ENCODE measurements at places on chromosomes 1 and 21.

- DNase-seq: no peak
Observed at GRCh38 chr1:86618358-86618757, 71.5 kb downstream of the CLCA4 start.

- no peak for DNase-seq
Observed at GRCh38 chr1:23845163-23845562, 19.9 kb upstream of the HMGCL start.

GRCh38 chr1:8670371-8670818 is 147.0 kb downstream of the RERE start:
- no peak for DNase-seq

GRCh38 chr1:101356604-101357443 is 120.0 kb downstream of the S1PR1 start:
- DNase-seq: no peak

DNA sequence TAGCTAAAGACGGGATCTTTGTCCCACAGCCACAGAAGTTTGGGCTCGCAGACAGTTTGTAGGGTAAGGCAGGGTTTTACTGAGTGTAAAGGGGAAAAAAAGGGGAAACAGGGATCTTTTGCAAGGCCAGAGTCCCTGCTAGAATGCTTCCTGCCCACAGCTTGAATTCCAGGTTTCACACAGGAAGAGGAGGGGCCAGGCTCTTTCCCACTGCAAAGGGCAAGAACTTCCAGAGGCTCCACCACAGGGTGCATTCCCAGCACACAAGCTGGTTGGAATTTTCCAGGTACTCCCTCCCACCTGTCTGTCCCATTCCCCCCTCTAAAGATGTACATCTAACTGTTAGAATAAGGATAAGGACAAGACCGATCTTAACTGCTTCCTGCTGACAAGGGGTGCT is 1126.9 kb downstream of the KCNT2 start:
- no peak for DNase-seq

DNA sequence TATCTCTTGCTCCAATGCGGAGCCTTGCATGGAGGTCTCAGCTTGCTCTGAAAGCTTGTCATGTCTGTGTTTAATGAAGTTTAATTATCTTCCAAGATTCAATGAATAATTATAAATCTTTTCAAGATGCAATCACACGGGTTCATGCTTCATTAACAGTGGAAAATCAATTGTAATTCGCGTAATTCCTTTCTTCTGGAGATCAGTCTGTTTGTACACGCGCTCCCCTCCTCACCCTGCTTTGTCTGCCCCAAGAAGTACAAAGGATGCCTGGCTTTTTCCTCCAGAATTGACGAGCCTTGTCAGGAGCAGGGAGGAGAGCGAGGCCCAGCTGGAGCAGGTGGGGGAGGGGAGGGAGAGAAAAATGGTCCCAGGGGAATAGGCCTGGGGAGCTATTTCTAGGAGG is 65.0 kb upstream of the DISP3 start:
- no peak for DNase-seq

GRCh38 chr1:78303620-78304019 is 187.2 kb upstream of the PTGFR start:
- DNase-seq: no peak

DNA sequence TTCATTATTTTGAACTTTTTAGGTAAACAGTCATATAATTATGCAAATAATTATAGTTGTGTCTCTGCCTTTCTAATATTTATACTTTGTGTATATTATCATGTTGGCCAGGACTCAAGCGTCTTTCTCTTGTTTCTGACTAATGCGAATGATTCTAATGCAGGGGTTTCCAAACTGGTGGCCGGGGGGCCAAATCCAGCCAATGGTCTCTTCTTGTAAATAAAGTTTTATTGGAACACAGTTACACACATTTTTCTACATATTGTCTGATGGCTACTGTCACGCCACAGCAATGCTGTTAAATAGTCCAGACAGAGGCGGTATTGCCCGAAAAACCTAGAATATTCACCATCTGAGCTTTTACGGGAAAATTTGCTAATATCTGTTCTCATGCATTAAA is 8.9 kb upstream of the POFUT2 start:
- DNase-seq: no peak

DNA sequence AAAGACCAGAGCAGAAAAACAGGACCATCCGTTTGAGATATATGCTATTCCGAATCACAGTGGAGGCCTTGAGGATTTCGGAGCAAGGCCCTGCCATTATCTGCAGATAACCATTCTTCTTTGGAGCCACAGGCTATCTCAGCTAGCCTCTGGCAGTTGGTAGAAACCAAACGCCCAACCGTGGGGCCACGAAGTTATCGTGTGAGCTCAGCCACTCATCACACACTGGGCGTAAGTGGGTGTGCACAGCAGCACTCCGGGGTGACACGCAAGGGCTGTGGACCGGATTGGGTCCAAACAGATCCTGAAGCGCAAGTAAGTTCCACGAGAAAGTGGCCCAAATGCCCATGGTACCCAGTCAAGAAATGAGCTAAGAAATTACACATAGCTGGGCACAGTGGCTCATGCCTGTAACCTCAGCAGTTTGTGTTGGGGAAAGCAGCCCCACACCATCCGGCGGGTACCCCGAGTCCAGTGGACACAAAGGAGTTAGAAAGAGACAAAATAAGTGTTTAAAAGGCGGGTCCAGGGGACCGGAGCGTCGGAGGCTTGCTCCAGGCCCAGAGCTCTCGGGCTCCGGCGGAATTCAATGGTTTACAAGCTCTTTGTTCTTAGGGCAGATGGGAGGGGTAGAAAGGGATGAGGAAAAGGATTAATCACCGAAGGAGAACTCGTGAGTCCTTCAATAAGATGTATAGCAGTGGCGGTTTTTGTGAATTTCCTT is 130.6 kb downstream of the LIPI start:
- DNase-seq: no peak

DNA sequence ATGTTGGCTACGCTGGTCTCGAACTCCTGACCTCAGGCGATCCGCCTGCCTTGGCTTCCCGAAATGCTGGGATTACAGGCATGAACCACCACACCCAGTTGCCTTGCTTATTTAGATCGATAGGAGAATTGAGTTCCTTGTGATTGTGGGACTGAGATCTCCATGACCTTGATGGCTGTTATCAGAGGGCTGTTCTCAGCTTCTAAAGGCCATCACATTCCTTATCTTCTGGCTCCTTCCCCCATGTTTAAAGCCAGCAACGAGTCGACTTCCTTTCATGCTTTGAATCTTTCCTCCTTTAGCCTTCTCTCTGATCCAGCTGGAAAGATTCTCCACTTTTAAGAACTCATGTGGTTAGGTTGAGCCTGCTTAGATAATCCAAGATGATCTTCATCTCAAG is 38.0 kb downstream of the CTH start:
- no peak for DNase-seq

GRCh38 chr1:61007534-61008364 is 74.6 kb upstream of the NFIA start:
- no peak for DNase-seq

- no peak for DNase-seq
Observed at GRCh38 chr1:66243548-66244130, 290.3 kb upstream of the SGIP1 start.

DNA sequence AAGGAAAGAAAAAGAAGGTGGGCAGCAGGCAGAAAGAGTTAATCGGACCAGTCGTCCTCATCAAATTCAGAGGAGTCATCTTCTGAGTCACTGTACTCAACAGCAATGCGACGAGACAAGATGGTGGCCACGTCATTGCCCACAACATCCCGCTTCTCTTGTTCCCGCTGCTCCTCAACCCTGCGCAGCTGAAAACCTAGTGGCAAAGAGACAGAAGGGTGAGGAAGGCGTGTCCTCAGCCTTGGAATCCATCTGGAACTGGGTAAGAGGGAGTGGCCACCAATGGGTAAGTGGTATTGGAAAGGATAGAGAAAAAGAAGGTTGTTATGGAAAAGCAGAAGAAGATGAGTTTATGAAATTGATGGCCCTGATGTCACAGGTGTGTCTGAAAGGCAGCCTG is 15.7 kb downstream of the GPR3 start:
- DNase-seq: no peak

GRCh38 chr21:39156024-39156423 is 27.2 kb downstream of the PSMG1 start:
- no peak for DNase-seq

DNA sequence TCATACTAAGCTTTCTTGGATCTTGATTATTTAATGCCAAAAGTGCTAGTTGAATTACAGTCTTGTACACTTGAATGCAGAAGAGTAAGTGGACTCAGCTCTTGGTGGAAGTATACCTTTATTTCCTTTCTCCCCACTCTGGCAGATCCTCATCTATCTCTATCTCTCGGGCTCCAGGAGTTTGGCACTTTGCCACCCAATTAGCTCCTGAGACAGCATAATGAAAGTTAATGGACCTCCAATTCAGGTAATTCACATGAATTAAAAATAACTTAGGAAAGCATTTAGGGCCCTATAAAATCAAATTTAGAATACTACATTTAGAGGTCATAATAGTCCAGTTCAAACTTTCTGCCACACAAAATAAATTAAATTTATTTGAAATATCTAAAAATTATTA is 67.4 kb downstream of the OLFM3 start:
- DNase-seq: no peak

- DNase-seq: no peak
Observed at GRCh38 chr1:241813768-241814320, 34.2 kb upstream of the EXO1 start.

- DNase-seq: no peak
Observed at GRCh38 chr1:66271904-66272254, 262.1 kb upstream of the SGIP1 start.

- no peak for DNase-seq
Observed at GRCh38 chr1:232508130-232508701, 121.7 kb downstream of the SIPA1L2 start.

- DNase-seq: no peak
Observed at GRCh38 chr1:53379662-53380002, 51.8 kb upstream of the LRP8 start.

DNA sequence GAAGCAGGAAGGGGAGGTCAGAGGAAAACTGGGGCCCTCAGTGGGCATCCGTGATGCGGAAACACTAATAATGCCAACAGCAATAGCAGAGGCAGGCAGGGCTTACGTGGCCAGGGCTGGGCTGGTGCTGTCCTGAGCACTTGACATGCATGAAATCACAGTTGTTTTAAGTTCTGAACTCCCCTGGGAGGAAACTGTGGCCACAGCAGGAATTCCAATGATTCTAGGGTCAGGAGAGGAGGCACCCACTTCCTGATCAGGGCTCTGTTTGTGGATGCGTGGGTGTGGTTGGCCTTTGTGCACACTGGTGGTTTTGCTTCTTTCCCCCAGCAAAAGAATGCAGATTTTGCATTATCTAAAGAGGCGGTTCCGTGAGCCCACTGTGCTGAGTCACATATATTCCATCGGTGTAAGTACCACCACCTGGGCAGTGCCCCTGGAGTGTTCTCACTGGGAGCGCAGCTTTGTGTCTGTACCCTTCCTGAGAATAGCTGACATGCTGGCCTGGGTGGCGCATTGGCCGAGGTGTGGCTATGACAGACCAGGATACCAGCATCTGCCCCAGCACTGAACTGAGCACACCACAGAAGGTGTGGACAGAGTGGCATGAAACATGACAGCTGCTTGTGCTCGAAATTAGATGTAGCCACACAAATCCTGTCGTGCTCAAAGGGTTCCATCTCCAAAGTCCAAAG is 71.0 kb downstream of the PDE9A start:
- no peak for DNase-seq

GRCh38 chr1:198778049-198778448 is 139.2 kb downstream of the PTPRC start:
- no peak for DNase-seq

DNA sequence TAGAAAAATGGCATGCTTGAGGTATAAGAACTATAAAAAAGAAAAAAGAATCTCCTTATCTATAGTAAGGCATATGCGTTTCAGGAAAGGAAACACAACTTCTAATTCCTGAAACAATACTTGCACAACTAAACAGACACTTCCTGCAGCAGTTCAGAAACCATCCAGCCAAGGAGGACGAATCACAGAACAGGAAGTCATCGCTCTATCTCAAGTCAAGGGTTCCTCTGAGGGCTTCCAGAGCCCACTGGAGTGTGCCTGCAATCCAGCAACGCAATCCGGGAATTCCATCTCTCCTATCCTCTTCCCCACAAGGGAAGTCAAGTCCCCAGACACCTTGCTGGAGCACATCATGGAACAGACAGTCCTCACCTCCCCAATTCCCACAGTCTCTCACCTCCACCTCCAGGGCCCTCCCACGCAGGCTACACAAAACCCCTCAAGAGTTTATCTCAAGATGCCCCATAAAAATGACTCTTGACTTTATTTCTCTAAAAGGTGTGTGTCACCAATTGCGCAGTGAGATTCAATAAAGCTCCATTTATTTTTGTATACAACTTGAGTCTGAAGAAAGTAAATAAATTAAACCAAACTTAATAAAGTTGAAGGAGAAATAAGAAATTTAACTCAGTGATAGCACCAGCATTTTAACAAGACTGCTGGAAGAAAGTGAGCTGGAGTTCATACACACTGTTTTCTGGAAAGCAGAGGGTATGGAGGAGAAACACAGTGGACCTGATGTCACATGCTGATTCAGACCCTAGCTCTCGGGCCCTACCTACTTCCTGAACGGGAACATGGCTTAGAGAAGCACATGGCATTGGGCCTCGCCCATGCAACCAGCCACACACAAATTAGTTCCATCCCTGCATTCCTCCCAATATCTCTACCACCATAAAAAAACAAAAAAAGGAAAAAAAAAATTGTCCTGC is 39.9 kb downstream of the SIPA1L2 start:
- no peak for DNase-seq

GRCh38 chr1:156859523-156860112 is 701 bp upstream of the INSRR start:
- DNase-seq: no peak

- DNase-seq: no peak
Observed at GRCh38 chr1:3863231-3863935, 6.1 kb downstream of the DFFB start.

- DNase-seq: no peak
Observed at GRCh38 chr1:197073978-197074377, 6.9 kb upstream of the F13B start.

DNA sequence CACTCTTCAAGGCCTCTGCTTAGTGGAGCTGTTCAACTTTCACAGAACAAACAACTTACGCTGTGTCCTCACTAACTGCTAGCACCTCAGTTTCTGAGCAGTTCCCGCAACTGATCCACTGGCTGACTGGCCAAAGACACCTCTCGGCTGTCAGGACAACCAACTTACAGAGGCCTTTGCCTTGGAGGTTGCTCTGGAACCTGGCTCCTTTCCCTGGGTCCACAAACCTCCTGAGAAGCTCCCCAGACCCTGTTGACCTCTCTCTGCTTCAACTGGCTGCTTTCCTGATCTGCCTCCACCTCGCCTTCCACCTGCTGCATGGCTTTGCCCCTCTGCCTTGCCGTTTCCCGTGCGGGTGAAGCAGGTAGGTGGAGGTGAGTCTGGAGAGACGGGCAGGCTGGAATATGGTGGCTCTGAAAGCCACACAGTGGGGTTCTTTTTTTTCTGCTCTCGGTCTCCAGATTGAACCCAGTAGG is 13.0 kb downstream of the BTBD19 start:
- DNase-seq: no peak

GRCh38 chr1:21904704-21905520 is 32.2 kb downstream of the HSPG2 start:
- DNase-seq: no peak

GRCh38 chr1:55929652-55930051 is 649.7 kb downstream of the PLPP3 start:
- no peak for DNase-seq
